Osteocyte (in vitro differentiated cells): ENCODE measurements at places on chromosomes 11 and 22.

DNA sequence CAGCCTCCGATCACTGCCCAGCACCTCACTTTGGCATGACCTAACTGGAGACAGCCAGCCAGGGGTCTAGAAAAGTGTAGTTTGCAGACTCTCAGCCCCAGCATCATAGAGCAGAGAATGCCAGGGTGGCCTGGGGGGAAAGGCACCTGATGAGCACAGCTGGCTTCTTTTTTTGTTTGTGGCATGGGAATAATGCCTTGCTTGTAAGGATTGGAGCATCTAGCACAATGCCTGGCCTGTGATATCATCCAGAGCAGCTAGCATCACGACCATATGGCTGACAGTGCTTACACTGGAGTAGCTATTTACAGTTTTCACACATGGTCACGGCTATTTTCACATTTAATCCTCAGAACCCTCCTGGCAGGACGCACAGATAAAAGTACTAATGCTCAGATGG, 594.8 kb upstream of the B3GAT1 start:
- DNase-seq = no peak

GRCh38 chr11:35089666-35090065, 49.3 kb upstream of the CD44 start:
- DNase-seq = no peak

- no peak for DNase-seq
Measured at GRCh38 chr22:20905415-20906386, 11.5 kb upstream of the CRKL start.

DNA sequence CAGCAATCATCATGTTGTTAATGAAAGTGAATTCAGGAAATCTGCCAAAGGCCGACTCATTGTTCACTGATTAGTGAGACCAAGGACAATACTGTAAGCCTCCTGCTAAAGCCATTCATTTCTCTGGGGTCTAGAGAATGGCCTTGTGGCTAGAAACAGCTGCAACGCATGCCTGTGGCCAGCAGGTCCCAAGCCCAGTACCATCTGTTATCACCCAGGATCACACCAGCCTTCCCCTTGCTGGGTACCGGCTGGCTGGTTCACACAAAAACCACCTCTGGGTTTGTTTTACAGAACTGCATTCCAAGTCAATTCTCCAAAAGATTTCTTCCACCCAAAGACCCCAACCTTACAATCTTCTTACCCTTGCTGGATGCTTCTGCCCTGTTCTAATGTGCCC, 1.1 kb downstream of the PLAAT5 start:
- DNase-seq = no peak

DNA sequence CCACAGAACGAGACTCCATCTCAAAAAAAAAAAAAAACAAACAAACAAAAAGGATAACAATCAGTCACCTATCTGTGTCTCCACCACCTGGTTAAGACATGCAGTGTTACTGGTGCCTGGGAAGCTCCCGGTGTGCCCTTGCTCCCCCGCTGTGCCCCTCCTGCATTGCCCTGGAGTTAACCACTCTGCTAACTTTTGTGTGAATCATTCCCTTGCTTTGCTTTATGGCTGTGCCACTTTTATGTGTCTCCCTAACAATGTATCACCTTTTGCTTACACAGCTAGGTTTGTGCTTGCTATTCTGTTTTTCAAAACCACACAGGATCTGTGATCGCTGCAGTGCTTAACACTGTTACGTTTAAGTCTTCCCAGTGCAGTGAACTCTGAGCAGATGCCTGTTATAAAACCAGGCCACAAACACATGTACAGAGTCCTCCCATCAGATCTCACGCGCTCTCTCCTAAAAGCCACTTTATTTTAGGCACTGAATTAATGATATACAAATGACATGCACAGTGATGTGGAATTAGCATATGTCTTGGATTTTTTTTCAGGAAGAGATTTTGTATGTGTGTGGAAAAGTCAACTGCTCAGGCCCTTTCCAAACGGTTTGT, 69.9 kb downstream of the BUD13 start:
- DNase-seq = no peak

DNA sequence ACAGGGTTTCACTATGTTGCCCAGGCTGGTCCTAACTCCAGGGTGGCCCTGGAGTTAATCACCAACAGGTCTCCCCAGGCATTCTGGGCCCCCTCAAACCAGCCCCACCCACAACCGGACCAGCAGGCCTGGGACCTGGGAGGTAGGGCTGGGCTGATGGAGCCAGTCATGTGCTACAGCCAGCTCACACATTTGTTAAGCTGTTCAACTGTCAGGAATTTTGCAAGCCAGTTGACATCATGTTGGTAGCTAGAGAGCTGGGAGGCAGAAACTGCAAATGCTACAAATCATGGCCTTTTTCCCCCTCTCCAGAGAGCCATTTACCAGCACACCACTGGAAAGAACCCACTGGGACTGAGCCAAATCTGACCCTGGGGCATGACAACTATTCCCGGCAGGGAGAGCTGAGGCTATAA, 6.8 kb downstream of the ARHGAP1 start:
- no peak for DNase-seq

DNA sequence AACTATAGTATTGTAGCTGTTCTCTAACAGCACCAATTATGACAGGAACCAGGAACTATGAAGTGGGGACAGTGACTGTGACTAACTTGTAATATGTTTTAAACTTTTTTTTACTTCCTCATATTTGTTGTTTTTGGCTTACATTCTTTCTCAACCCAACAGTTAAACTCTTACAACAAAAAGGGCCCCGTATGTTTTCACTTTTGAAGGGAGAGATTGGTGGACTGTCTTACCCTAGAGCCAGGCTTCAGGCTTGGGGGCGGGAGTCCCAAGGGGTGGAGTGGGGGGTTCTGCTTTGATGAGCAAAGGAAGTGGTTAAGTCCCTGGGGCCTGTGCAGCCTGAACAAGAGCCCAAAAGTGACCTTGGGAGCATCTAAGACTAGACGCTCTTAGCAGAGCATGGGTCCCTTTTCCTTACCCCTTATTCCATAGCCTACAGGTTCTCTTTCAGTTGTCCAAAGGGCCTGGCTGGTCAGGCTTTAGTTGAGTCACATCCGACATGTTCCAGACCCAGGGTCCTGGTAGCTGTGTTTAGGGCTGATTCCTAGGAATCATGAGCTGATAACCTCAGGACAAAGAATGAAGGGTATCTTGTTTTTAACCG, 38.8 kb downstream of the STIM1 start:
- no peak for DNase-seq

- DNase-seq = no peak
Measured at GRCh38 chr11:74085542-74085892, 76.6 kb upstream of the UCP3 start.

DNA sequence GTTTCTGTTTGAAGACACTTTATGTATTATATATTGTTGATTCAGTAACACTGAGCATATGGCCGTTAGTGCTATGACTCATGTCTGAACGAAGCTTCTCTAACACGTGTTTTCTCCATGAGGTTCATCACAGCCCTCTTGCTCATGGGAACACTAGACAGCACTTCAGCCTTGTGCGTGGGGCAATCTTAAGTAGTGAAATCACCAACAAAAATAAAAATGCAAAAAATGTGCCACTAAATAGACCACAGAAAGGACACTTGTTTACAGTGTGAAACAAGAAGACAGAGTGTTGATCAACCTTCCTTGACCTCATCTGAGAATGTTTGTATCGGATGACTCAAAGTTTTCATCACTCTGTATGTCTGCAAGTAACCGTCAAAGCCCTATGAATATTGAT, 94.5 kb downstream of the FDX1 start:
- DNase-seq = no peak

DNA sequence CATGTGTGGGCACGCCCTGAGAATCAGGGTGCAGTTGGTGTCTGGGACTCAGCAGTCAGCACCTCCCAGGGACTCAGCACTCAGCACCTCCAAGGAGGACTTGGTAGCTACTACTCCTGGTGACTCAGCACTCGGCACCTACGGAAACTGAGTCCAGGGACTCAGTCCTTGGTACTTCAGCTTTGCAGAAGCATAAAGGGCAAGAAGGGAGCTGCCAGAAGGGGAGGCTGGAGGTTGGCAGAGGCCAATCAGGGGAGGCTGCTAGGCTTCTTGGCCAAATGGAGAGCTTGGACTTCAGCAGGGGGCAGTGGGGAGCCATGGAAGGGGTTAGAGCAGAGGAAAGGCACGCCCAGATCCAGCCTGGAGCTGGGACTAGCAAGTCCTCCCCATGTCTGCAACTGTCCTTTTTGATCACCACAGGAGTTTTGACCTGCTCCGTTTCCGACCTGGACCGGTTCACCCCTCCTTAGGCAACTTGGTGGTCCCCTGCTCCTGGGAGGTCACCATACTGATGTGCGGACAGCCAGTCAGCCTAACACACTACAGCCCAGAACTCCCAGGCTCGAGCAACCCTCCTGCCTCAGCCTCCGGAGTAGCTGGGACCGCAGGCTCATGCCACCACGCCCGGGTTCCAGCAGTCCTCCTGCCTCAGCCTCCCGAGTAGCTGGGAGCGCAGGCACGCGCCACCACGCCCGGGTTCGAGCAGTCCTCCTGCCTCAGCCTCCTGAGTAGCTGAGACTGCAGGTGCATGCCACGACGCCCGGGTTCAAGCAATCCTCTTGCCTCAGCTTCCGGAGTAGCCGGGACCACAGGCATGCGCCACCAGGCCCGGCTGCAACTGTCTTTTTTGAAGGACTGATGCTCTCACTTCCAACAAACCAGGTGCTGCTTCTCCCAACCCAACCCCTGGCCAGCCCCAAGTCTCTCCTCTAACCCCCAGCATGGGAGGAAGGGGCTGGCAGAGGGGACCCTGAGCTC, 1.5 kb downstream of the ANO9 start:
- DNase-seq = no peak

DNA sequence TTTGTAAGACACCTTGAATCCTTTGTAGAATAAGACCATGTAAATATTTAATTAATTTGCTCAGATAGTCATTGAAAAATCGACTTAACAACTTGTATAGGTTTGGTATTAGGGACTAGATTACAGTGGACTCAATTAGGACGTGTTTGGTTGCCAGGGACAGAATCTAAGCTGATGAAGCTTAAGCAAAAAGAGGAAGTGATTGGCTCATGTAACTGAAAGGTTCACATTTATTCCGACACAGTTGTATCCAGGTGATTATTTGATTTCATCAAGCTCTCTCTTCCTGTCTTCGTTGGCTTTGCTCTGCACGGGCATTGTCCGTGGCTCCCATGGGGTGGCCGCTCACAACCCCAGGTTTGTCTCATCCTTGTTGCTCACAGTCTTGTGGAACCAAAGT, 146.4 kb downstream of the C11orf91 start:
- DNase-seq = no peak

DNA sequence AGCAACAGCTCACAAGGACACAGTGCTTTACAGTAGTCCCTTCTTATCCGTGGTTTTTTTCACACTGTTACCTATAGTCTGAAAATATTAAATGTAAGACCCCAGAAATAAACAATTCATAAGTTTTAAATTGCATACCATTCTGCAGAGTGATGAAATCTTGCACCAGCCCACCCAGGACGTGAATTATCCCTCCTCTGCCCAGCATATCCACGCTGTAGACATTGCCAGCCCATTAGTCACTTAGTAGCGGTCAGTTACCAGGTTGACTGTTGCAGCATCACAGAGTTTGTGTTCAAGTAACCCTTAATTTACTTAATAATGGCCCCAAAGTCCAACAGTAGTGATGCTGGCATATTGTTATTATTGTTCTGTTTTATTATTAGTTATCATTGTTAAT, 3.6 kb downstream of the CLTCL1 start:
- no peak for DNase-seq

- DNase-seq = peak; percentile 80
Measured at GRCh38 chr11:2209900-2210321, 38.3 kb upstream of the TH start.

- DNase-seq = no peak
Measured at GRCh38 chr11:119493712-119494111, 70.7 kb upstream of the THY1 start.

DNA sequence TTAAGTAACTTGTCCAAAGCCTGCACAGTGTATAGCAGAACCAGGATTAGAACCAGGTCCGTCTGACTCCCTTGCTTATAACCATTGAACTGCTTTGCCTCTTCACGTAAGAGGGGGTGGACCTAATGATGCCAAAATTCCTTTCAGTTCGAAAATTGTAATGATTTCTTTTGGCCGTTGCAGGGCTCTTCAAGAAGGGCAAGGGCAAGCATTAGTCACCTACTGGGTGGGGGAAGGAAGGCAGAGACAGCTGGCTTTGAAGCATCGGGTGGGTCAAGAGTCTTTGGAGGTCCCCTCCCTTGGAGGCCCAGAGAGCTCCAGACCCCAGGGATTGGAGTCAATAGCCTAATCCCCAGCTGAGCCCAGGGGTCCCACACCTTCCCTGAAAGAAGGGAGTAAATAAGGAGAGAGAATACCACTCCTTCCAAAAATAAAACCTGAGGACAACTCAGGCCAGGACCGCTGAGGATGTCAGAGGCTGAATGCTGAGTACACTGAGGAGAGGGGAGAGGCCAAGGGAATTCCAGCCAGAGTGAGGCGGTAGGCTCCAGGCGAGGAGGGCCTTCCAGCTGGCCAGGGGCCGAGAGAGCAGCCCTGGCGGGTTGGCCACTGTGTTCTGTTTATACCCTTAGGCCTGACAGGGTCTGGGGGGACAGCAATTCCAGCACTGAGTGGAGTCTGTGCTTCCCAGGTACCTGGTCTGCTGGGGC, 14.1 kb downstream of the CREB3L1 start:
- no peak for DNase-seq

DNA sequence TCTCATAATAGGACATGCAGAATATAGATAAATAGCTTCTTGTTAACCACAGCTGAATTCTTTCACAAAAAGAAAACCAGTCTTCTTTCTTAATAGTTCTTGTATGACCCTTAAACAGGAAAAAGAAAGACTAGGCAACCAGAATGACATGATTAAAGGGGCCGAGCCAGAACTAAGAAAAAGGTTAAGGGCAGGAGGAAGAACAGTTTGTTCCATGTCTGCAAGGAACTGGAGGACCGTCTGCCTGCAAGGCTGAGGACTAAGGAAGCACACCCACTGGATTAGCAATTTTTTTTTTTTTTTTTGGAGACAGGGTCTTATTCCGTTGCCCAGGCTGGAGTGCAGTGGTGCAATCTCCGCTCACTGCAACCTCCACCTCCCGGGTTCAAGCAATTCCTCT, 26.0 kb upstream of the TMPRSS5 start:
- no peak for DNase-seq

- DNase-seq = no peak
Measured at GRCh38 chr22:19760058-19760950, at the start of gene TBX1. Gene TBX1 (plus strand): TSS chr22:19760778. CDS start chr22:19760844, 66 bp downstream.

DNA sequence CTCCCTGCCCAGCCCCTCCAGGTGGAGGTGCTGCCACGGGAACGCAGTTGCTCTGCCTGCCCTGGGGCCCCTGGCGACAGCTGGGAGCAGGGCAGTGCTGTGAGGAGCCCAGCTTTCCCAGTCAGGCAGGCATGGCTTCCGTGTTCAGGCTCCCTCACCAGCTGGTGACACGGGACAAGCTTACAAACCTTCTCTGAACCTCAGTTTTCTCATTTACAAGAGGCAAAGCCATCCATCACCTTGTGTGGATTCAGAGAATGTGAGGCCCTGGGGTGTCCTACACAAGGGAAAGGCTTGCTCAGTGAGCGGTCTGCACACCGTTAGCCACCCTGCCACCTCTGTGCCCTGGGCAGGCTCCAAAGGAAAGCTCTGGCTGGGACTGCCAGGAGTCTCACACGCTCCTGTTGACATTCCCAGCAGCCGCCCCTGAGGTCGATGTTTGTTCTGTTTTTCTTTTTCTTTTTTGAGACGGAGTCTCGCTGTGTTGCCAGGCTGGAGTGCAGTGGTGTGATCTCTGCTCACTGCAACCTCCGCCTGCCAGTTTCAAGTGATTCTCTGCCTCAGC, 23.5 kb downstream of the SUN2 start:
- no peak for DNase-seq

GRCh38 chr22:39558950-39559349, 11.6 kb upstream of the CACNA1I start:
- DNase-seq = no peak

- DNase-seq = no peak
Measured at GRCh38 chr11:8934742-8935488, 2.2 kb upstream of the C11orf16 start.

- no peak for DNase-seq
Measured at GRCh38 chr11:61439615-61440014, 9.7 kb downstream of the SDHAF2 start.
